SK-N-SH (cell line): ENCODE measurements at places on chromosomes 13 and 19. TPM values are rescaled to one million over a fixed set of nuclear protein-coding genes. Genes with fewer than 3 reads are reported as not detected.

- no peak for DNase-seq
Measured at GRCh38 chr19:35032356-35032865, 2.1 kb downstream of the SCN1B start.

- DNase-seq: peak; percentile 87
Measured at GRCh38 chr19:41939861-41940730, 11.8 kb upstream of the ERFL start.

- no peak for DNase-seq
Measured at GRCh38 chr19:55058781-55059610, 4.0 kb downstream of the RDH13 start.

- no peak for DNase-seq
Measured at GRCh38 chr13:99050983-99051488, 73.2 kb upstream of the DOCK9 start.

ZNF417 gene
- 1.7 and 3.0 TPM in 2 replicates for polyA plus RNA-seq

DNA sequence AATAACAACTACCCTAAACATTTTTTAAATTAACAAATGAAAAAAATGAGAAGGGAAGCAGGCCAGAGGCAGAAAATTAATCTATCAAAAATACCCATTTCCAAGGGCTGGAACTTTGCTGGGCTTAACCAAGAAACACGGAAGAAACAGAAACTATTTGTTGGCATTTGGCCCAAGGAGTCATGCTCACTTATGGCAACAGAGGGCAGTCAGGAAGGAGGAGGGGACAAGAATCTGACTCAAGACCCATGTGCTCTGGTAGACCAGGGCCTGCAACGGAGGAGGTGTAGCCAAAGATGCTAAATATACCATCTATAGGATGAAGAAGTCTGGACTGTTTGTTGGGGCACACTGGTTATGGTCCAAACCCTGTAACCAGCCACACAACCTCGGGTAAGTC is 496.7 kb downstream of the COG6 start:
- DNase-seq: no peak

TMEM238 gene
- polyA plus RNA-seq: 0.08 and 0.12 TPM in 2 replicates

GRCh38 chr13:57137585-57137984 is 3.1 kb upstream of the PRR20A start:
- DNase-seq: no peak

DNA sequence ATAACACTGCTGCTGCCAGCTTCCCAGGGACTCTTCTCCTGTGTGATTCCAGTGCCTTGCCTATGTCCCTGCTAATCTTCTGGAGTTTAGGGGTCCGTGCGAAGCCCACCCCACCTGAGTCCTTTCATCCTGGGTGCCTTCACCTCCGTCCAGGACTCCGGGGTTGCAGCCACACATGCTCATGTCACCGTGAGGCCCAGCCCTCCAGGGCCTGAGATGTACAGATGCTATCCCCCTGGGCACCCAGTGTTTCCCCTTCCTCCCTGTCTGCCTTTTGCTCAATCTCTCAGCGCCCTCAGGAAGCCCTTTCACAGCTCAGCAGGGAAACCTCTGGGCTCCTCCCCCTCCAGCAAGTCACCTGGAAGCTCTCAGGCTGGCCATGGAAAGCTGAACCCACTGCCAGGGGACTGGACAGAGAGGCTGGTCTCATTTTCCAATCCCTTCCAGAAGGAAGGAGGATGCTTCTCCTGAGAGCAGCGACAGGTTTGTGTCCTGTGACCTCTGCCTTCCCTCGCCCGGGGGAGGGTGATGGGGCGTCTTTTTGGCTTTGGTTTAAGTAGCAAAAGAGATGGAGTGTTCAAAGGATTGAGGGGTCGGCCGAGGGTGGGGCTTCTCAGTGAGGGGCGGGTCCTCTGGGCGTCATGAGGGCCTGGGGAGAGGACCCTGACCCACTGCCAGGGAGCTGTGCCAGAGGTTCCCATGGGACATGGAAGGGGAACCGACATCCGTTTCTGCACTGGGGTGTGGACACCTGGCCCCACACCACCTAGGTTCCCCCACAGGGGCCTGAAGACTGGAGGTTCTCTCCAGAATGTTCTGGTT is 30.8 kb upstream of the TFDP1 start:
- DNase-seq: no peak

IQCN gene
- 1.9 and 2.5 TPM in 2 replicates for polyA plus RNA-seq

DNA sequence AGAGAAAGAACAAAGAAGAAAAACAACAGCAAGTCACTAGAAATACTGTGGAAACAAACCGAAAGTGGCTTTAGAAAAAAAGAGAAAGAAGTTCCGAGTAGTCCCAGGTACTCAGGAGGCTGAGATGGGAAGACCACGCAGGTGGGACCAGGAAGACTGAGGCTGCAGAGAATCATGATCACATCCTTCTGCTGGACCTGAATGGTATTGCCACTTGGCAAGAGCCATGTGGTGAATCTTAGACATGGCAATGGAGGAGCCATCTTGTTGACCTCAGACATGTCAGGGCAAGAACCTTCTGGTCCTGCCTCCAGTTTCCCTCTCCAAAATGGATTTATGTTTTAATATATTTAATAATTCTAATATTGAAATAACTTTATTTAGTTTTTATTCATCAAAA is 37.4 kb upstream of the ZNF724 start:
- DNase-seq: no peak

DNA sequence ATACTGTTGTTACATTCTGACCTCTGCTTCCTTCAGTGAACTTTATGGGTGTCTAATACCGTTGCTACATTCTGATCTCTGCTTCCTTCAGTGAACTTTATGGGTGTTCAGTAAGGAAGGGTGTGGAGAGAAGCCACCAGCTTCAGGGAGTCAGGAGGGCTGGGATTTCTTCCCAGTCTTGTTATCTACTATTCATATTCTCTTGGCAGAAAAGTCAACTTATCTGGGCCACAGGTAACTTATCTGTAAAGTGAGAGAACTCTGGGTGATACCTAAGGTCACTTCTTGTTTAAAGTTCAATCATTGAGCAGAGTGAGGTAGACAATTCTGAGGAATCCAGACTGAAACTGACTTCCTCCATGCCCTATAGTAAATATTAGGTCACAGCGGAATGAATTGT is 71.2 kb upstream of the STK24 start:
- DNase-seq: no peak

KISS1R gene
- not detected in 2 replicates for polyA plus RNA-seq

ATP13A1 gene
- 49.6 and 67.9 TPM in 2 replicates for polyA plus RNA-seq

- no peak for DNase-seq
Measured at GRCh38 chr13:36193151-36193855, 21.1 kb downstream of the SOHLH2 start.

DNA sequence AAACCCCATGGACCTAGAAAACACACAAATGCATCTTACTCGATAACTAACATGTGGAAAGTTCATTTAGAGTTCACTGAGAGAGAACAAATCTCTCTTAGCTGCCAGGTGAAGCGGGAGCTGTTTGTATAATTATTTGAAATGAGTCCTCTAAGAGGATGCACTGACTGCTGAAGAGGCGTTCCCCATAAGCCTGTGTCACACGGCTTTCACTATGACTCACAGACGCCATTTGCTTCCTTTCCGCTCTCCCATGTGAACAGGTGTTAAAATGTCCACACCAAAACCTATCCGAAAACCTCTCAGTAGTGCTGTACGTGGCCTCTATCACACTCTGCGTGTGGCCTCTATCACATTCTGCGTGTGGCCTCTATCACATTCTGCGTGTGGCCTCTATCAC is 101.8 kb downstream of the SOX1 start:
- no peak for DNase-seq

SLC25A41 gene
- 0.06 and 0.12 TPM in 2 replicates for polyA plus RNA-seq

C19orf25 gene
- polyA plus RNA-seq: 23.4 and 25.3 TPM in 2 replicates

GRCh38 chr19:50607874-50608785 is 31.6 kb downstream of the SYT3 start:
- peak; percentile 92 for DNase-seq

CEACAM4 gene
- not detected in 2 replicates for polyA plus RNA-seq

DNA sequence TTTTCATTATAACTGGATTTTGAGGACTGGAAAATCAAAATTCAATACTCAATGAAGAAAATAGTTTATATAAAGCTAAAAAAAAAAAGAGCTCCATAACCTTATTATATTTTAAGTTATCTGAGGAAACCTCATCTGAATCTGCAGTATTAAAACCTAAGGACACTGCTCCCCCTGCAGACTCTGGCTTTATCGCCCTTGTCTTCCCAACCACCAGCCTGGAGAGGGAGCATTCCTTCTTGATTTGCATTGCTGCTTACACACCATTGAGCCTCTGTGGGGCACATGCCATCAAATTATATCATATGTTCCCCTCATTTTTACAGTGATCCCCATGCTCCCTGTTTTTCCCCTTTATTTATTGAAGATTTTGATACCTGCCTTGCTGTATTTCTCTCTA is 871.4 kb upstream of the GPC6 start:
- DNase-seq: peak; percentile 20

GRCh38 chr19:49374665-49375434 is 11.2 kb downstream of the DKKL1 start:
- DNase-seq: peak; percentile 12

ADAMTSL5 gene
- 5.7 and 6.3 TPM in 2 replicates for polyA plus RNA-seq

- no peak for DNase-seq
Measured at GRCh38 chr13:81326913-81327312, 986.0 kb upstream of the SPRY2 start.

- DNase-seq: no peak
Measured at GRCh38 chr19:7272856-7273578, 21.2 kb downstream of the INSR start.

DNA sequence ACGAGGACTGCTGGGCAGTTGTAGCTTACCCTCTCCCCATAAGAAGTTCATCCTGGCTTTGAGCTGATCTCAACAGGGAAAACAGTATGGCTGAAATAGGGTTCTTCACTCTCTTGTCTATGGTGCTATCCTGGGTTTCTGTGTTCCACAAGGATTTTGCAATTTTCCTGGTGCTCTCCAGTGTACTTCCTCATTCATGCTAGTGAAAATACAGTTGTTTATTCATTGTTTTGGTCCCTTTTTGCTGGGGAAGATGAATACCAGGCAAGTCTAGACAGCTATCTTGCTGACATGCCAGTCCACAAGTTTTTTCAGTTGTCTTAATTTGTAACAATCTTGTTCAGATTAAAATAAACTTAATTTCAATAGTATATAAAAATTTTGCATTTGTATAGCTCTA is 306.5 kb downstream of the DLEU7 start:
- no peak for DNase-seq

- no peak for DNase-seq
Measured at GRCh38 chr13:107994137-107994536, 221.2 kb downstream of the LIG4 start.

DNA sequence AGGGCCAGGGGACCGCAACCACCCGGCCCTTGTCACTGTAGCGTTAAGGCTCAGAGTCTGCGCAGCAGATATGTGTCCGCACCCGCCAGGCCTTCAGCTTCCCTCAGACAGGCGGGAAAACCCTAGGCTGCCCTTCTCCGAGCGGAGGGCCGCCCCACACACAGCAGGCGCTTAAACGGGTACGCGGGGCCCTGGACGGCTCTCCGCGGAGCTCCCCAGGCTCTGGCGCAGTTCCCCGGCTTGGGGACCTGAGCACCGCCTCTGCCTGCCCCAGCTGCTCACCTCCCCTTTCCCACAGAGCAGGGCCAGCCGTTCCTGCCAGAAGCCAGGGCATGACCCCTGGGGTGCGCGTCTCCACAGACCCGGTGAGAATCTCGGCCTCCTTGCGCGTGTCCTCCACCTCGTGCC is 593 bp downstream of the ZNF135 start:
- no peak for DNase-seq

TMPRSS9 gene
- polyA plus RNA-seq: not detected in 2 replicates

- no peak for DNase-seq
Measured at GRCh38 chr13:67408798-67409197, 178.7 kb upstream of the PCDH9 start.

GRCh38 chr19:27997069-27997468 is 1215.9 kb downstream of the UQCRFS1 start:
- no peak for DNase-seq

DNA sequence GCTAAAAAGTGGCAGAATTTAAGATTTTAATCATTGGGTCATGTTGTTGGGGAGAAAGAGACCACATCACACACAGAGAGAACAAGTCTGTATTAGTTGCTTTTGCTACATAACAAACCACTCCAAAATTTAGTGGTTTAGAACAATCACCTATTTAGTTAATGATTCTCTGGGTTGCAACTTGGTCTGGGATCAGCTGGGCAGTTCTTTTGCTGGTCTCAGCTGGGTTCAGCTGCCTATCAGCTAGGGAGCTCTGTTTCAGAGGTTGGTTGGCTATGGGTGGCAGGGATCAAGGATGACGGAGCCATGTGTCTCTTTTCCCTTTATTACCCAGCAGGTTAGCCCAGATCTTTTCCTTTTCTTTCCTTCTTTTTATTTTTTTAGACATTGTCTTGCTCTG is 8.9 kb downstream of the PINLYP start:
- no peak for DNase-seq

SLC6A16 gene
- 0.33 and 0.80 TPM in 2 replicates for polyA plus RNA-seq
